Activated CD8-positive, alpha-beta memory T cell treated with anti-CD3 and anti-CD28 coated beads for 1 hour (primary cell): ENCODE measurements at places on chromosomes 7 and 10.

DNA sequence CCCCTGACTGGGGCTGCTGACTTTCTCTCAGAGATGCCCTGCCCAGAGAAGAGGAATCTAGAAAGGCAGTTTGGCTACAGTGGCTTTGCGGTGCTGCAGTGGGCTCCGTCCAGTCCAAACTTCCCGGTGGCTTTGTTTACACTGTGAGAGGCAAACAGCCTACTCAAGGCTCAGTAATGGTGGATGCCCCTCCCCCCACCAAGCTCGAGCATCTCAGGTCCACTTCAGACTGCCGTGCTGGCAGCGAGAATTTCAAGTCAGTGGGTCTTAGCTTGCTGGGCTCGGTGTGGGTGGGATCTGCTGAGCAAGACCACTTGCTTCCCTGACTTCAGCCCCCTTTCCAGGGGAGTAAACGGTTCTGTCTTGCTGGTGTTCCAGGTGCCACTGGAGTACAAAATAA lies 734.5 kb upstream of the LRRN3 start:
- no peak for DNase-seq

DNA sequence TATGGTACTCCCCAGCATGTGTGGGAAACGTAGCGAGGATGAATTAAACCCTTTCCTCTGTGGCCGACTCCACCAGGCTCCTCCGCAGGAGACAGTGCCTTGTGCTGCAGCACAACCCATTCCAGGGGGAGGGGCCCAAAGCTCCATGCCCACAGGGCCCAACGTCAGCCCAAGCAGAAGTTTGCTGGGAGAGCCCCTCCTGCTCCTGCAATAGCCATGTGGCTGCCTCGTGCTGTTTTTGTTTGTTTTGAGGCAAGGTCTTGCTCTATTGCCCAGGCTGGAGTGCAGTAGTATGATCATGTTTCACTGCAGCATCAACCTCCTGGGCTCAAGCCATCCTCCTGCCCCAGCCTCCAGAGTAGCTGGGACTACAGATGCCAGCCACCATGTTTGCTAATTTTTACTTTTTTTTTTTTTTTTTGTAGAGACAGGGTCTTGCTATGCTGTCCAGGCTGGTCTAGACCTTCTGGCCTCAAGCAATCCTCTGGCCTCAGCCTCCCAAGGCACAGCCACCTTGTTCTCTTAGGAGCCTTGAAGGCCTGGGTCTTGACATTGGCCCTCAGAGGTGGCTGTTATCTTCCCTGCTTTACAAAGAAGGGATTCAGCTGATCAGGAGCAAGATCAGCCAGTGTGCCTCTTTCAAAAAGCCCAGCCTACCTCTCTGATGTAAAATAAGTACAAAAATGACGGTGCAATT lies 102.8 kb downstream of the DYNC2I1 start:
- DNase-seq = no peak

DNA sequence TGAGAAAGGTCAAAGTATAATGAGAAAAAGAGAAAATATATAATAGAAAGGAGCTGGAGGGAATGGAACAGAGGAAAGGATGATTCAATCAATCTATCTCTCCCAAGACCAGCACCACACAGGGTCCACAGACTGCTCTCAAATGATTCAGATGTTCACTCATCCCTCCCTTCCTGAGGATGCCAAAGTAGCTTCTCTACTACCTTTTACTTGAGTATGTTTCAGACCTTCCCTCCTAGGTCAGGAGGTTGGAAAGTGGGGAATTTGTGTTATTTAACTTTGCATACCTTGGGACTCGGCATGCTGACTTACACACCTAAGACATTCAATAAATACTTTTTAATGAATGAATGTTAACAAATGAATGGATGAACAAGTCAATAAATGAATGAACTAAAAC lies 30.6 kb downstream of the CPVL start:
- DNase-seq = no peak

GRCh38 chr7:47816647-47817046 lies 131.6 kb downstream of the PKD1L1 start:
- DNase-seq = no peak

DNA sequence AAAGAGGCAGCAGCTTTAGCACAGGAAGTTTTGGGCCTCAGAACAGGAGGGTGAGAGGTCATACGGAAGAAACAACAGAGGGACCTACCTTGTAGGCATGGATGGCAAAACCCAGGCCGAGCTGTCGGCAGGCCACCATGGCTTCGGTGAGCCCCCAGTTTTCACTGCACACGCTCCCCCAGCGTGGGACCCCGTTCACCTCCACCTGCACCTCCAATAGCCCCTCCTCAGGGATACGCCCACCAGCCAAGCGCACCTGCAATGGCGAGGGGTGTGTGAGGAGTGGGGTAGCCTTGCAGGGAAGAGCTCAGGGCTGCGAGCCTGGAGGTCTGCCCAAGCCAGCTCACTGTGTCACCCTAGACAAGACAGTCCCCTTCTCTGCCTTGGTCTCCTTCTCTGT lies 11.3 kb downstream of the LOXL4 start:
- no peak for DNase-seq

GRCh38 chr10:116688741-116689495 lies 53.4 kb downstream of the HSPA12A start:
- DNase-seq = no peak

DNA sequence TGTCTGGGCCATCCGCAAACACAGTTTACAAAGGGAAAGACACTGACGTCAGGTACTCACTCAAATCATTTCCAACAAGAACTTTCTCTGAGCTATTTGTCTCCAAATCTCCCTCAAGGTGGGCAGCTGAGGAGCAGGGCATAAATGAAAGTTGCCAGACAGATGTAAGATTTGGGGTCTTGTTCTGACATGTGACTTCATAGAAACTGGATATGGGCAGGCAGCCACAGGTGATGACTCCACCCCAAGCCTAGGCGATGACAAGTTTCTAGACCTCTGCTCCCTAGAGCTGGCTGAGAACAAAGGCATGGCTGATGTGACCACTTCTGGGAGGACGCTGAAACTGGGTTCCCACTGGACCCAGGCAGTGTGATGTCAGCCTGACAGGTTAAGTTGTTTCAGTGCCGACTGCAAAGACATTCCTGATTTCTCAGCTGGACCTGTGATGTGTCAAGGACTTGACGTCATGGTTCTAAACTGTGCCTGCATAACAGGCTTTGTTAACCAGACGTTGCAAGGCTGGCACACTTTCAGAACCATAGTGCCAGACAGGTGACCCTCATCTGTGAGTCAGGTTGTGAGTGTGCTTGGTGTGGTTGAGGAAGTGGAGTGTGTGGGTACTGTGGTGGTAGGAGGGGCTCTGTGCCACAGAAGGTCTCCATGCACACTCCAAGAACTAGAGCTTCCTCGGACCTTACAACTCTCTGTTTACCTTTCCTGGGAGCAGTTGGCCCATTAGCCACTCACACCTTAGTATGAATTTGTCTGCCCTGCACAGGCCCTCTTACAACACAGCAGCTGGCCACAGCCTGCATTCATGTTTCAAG lies 39.9 kb upstream of the EBF3 start:
- no peak for DNase-seq

DNA sequence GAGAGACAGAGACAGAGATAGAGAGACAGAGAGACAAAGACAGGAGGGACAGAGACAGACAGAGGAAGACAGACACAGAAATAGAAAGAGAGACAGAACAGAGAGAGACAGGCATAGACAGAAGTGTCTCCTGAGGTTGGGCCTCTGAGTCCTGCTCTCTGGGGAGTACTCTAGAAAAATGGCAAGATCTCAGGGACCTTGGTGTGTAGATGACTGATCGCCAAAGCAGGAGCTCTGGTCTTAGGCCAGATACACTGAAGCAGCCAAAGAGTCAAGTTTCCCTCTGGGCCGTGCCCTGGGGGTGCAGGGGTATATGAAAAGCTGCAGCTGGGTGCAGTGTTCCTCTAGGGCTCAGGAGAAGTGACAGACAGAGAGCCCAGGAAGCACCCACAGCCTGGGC lies 176.6 kb upstream of the TNS3 start:
- DNase-seq = no peak

DNA sequence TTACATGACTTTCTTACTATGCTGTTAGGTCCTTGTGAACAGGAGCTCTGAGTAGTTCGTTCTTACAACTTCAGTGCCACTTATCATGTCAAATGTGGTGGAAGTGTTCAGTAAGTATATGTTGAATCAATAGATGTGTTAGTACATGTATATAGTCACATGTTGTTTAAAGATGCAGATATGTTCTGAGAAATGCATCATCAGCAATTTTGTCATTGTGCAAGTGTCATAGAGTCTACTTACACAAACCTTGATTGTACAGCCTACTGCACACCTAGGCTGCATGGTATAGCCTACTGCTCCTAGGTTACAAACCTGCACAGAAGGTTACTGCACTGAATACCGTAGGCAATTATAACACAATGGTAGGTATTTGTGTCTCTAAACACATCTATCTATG lies 174.8 kb downstream of the GPR37 start:
- no peak for DNase-seq
